H7 (cell line): ENCODE measurements at places on chromosomes 16 and 17. TPM values are rescaled to one million over a fixed set of nuclear protein-coding genes. Genes with fewer than 3 reads are reported as not detected.

DNA sequence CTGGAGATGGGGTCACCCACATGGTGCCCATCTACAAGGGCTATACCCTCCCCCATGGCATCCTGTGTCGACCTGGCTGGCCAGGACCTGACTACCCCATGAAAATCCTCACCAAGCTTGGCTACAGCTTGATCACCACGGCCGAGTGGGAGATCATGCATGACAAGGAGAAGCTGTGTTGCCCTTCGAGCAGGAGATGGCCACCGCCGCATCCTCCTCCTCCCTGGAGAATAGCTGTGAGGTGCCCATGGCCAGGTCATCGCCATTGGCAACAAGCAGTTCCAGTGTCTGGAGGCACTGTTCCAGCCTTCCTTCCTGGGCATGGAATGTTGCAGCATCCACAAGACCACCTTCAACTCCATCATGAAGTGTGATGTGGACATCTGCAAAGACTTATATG is 5.3 kb upstream of the FLCN start:
- DNase-seq = no peak

- DNase-seq = no peak
Measured at GRCh38 chr16:19812986-19813385, 71.7 kb downstream of the GPRC5B start.

TAC4 gene
- not detected in 2 replicates for total RNA-seq

DNA sequence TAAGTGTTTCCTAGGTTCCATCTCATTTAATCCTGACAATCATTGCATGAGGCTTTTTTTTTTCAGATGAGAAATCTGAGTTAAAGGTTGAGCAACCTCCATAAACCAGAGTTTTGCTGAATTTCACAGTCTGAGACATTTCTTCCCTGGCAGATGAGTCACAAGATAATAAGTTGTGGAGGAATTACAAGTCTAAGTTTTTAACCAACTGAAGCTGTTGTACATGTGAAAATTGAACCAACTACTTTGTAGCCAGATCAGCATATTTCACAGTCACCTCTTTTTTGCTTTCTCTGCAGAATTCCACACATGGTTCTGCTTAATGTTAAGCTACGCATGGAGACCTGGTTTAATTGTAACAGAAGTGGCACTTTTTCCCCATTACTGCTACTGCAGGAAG is 765.6 kb downstream of the CDH11 start:
- no peak for DNase-seq

OR1D2 gene
- total RNA-seq = not detected in 2 replicates

EME1 gene
- total RNA-seq = 21.7 and 28.2 TPM in 2 replicates

GRCh38 chr16:66471716-66472393 is 44.8 kb downstream of the BEAN1 start:
- DNase-seq = peak; percentile 72

ITPRIPL2 gene
- 3.4 and 5.5 TPM in 2 replicates for total RNA-seq

DNA sequence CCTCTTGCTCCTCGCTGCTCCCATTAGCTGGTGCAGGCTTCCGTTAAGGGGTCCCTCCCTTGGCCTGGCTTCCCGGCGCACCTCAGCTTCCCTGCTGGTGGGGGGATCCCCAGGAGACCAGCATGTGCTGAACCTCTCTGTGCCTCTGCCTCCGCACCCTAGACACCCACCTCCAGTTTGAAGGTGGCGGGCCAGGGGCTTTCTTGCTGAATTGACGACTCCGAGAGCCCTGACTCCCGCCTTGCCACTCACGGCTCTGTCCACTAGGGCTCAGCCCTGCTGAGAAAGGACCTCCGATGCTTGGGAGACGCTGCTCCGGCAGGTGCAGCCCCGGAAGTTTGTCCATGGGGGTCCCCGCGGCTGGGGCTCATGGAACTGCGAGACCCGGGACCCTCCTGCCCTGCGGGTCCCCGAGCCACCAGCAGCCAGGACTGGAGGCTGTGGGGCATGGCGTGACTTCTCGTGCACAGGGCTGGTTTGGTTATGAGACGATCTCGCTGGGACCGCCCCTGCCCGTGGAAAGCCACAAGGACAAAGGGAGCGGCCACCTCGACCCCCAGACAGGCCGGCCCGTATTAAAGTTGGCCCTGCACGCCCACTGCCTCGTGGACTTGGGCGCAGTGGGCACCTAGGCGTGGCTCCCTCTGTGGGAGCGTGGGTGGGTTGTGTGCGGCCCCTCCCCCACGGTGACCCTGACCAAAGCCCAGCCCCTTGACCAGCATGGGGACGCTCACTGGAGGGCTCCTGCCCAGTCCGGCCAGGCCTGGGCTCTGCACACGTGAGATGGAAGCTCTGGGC is 8.1 kb downstream of the CHMP6 start:
- DNase-seq = peak; percentile 74

KRT39 gene
- total RNA-seq = not detected in 2 replicates

CHAD gene
- total RNA-seq = not detected in 2 replicates

ERN1 gene
- 1.8 and 2.3 TPM in 2 replicates for total RNA-seq

SPDYE4 gene
- total RNA-seq = not detected in 2 replicates

RFNG gene
- total RNA-seq = 43.0 and 50.8 TPM in 2 replicates

DNA sequence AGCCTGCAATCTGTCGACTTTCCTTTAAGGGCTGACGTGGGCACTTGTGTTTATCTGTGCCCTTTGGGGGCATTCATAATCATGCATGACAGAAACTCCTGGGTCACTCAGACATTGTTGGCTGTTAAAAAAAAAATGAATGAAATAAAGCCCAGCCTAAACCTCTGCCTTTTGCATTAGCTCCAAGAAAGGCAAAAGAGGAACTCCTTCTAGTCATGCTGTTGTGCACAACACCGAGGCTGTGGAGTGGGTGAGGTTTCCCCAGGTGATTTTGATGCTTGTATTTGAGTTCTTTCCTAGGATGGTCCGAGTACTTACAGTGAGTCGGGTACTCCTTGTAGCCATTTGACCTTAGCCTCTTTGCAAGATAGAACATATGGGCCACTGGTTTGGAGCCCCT is 49.6 kb upstream of the IRX6 start:
- no peak for DNase-seq

KRT14 gene
- not detected in 2 replicates for total RNA-seq

DNA sequence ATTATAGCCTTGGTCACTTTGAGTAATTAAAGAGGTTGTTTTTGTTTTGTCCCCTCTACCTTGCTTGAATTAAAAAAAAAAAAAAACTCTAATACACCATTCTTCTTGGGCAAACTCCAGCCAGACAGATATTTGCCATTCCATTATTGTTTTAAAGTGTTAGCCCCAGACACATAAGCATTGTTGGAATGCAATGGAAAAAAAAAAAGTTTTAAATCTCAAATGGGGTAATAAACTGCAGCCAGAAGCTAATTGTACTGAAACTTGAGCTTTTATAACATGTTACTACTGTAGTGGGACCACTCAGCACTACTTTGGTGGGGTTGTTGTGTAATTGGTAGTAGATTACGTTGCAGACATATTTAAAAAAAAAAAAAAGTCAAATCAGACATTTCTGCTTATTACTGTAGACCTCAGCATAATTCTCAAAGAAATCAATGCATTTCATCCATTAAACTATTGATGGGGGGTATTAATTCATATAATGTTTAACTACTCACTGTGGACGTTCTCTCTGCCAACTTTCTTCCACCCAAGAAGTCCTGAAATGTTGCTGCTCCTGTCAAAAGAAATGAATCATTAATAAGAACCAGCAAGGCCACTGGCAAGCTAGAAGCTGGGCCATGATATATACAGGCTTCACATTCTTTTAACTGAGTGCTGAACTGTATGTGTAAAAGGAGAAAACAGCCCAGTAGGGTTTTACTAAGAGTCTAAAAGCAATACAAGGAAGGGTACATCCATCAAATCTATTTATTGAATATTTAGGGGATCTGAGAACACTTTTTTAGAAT is 626.6 kb upstream of the SOX9 start:
- DNase-seq = no peak

CEP131 gene
- total RNA-seq = 20.2 and 24.7 TPM in 2 replicates

CYBA gene
- 199 and 215 TPM in 2 replicates for total RNA-seq

P3H4 gene
- total RNA-seq = 34.7 and 44.6 TPM in 2 replicates

GRCh38 chr16:86883583-86884389 is 305.4 kb downstream of the FOXL1 start:
- DNase-seq = peak; percentile 66

GRCh38 chr17:19569785-19570543 is 36.3 kb downstream of the SLC47A1 start:
- DNase-seq = no peak

DNA sequence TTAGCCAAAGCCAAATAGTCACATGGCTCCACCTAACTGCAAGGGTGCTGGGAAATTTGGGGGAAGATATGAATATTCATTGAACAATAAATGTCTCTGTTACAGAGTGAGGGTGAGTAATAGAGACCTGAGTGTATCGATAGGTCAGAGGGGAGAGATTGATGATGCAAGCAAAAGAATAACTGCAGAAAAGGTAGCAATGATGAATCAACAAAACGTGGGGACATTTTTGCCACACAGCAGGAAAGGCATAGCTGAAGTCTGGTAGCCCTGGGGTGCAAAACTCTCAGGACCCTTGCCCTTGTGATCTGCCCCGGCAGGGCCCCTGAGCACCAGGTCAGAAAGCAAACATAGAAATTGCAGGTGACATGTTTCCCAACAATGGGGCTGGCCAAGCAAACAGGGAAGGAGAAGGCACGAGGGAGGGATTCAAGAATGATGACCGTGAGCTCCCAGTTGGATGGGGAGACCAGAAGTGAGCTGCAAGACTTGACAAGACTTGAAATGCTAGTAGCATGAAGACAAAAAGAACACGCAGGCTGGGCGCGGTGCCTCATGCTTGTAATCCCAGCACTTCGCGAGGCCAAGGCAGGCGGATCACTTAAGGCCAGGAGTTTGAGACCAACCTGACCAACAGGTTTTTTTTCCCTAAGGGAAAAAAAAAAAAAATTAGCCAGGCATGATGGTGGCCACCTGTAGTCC is 12.7 kb upstream of the HERPUD1 start:
- no peak for DNase-seq

CACNG4 gene
- 1.1 and 1.3 TPM in 2 replicates for total RNA-seq

GRCh38 chr17:10792151-10792550 is 11.7 kb downstream of the TMEM238L start:
- DNase-seq = no peak

DNA sequence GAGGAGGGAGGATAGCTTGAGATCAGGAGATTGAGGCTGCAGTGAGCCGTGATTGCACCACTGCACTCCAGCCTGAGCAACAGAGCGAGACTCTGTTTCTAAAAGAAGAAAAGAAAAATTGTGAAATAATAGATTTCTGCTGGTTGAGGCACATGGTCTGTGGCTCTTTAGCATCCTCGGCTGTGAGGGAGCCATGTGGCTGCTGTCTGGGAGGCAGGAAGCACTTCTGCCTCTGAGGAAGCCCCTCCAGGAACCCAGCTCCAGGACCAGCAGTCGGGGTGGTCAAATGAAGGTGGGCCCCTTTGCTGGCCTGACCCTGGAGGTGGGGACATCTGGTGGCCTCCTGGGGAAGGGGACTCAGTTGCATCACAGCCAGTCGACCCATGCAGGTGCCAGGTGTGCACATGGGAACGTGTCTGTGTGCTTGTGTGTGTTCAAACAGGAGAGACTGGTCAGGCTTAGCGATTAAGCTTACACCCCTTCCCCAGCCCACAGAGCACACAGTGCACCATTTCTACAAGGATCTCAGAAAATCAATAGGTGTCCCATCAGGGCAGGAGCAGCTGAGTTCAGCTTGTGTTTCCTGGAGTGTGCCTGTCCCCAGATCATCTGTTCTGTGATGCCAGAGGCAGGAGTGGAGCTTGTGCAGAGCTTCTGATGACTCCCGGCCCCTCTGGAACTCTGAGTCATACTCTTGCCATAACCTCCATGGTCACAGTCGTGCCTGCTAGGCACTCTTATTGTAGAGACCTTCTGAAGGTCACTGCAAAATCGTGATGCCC is 24.3 kb upstream of the MGAT5B start:
- no peak for DNase-seq

DNA sequence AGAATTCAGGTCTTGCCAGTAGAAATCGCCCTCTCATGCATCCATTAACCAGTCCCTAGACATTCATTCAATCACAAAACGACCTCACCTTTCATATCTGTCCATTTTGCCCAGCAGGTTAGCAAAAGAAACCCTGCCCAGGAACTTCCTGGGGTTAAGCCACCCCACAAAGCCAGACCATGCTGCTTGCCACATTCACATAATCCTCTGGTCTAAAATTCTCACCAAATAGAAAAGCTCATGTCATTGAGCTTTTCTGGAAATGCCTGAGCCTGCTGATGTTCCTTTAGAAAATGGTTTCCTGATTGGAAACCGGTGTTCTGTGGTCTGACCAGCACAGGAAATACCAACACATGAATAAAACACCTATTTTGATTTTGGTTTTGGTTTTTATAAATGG is 21.6 kb upstream of the DYNLRB2 start:
- DNase-seq = no peak

DNA sequence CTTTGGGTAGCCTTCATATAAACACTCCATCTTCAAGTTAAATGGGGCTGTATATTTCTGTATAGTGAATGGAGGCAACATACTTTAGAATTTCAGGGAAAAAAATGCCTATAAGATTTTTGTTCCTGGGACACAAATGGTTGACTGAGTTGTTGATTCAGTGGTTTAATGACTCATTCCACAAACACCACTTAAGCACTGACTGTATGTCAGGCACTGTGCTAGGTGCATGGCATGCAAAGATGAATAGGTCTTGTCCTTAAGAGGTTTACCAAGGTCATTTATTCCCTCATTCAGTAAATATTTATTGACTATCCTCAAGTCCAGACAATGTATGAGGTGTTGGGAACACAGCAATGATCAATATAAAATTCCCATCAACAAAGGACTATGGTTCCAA is 417.1 kb downstream of the CA10 start:
- DNase-seq = no peak

DNA sequence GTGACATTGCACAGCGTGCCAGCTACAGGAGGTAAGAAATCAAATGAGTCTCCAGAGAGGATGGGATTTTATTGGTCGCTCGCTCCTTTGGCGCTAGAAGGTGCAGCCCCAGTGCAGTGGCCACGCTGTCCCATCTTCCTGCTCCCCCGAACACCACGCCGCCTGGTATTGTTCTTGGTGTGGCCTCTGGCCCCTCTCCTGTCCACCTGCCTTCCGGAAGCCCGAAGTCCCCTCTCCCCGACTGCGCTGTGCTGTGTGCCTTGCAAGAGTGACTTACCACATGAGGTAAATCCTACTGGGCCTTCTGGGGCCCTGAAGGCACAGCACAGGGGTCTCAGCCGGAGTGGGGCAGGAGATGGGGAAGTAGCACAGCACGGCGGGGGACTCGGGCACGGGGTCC is 58.2 kb downstream of the MARCHF10 start:
- DNase-seq = peak; percentile 31

GCGR gene
- total RNA-seq = 0.07 and 0.11 TPM in 2 replicates

DNA sequence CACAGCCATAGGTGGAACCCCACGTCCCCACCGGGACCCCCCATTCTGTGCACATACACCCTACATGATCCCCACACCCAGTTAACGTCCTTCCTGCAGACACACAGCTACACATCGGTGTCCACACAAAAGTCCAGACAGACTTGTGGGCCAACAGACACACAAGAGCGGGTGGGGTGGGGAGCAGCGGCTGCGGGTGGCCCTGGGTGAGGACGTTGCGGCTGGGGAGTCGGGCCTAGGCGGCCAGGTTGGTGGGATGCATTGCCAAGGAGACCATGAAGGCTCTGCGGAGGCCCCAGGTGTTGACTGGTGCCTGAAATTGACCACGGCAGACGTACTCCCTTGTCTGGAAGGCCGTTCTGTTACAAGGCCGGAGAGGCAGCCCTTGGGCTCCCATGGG is 8.7 kb upstream of the DPEP1 start:
- no peak for DNase-seq
